Immature natural killer cell (primary cell): ENCODE measurements at places on chromosomes 1 and 21.

DNA sequence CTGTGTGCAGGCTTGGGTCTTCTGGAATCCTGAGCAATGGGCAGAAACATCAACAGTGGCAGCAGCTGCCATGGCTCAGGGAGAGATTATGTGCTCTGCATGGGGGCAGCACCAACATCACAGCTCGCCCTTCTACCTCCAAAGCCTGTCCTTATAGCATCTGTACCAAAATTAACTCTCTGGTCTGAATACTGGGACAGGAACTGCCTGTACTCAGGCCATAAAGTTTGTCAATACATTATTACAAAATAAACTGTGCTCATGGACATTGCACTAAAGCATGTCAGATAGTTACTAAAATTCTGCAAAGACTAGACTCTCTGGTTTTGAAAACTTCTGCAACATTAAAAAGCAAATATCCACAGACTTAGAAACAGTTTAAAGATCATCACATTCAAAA lies 91.6 kb downstream of the ZC3H11B start:
- DNase-seq, result no peak

- no peak for DNase-seq
Measured at GRCh38 chr1:235077571-235078479, 50.8 kb downstream of the TOMM20 start.

GRCh38 chr1:12202577-12202976 lies 27.3 kb upstream of the VPS13D start:
- no peak for DNase-seq

GRCh38 chr1:164337885-164338284 lies 221.1 kb upstream of the PBX1 start:
- no peak for DNase-seq

DNA sequence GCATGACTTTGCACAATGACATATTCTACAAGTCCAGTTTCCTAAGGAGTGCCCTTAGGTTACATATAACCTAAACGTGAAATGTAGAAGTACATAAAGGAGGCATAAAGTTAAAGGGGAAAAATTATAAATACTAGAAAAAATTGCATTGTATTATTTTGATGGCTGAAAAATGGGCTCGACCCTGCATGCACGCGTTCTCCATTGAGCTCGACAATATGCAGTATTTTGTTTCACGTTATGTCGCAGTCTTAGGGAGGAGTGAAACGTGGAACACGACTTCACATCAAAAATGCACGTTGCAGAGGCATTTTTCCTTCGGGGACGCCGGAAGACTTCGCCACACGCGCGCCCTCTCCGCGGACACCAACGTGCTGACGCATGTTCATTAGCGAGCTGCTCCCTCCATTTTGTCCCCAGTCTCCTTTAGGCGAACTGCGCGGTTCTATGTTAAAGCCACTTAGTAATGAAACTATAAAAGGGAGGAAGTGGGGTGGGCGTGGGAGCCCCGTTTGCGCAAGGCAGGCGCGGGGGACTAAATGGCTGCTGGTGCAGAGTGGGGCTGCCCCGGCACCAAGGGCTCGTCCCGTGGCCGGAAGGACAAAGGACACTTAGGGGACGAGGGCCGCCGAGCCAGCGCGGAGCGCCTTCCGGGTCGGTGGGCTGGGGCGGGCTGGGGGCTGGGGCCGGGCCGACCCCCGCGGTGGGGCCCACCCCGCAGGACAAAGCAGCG lies 749 bp upstream of the COX20 start:
- peak; percentile 93 for DNase-seq

GRCh38 chr1:233638513-233638912 lies 24.6 kb downstream of the KCNK1 start:
- no peak for DNase-seq

GRCh38 chr1:92154934-92155333 lies 62.8 kb upstream of the C1orf146 start:
- no peak for DNase-seq

- DNase-seq, result no peak
Measured at GRCh38 chr1:234628089-234628488, 18.1 kb upstream of the IRF2BP2 start.

- DNase-seq, result no peak
Measured at GRCh38 chr1:19824541-19824940, 9.5 kb upstream of the RNF186 start.

GRCh38 chr1:172451002-172451443 lies 7.2 kb upstream of the PIGC start:
- no peak for DNase-seq

- DNase-seq, result no peak
Measured at GRCh38 chr1:241816008-241816407, 32.0 kb upstream of the EXO1 start.

DNA sequence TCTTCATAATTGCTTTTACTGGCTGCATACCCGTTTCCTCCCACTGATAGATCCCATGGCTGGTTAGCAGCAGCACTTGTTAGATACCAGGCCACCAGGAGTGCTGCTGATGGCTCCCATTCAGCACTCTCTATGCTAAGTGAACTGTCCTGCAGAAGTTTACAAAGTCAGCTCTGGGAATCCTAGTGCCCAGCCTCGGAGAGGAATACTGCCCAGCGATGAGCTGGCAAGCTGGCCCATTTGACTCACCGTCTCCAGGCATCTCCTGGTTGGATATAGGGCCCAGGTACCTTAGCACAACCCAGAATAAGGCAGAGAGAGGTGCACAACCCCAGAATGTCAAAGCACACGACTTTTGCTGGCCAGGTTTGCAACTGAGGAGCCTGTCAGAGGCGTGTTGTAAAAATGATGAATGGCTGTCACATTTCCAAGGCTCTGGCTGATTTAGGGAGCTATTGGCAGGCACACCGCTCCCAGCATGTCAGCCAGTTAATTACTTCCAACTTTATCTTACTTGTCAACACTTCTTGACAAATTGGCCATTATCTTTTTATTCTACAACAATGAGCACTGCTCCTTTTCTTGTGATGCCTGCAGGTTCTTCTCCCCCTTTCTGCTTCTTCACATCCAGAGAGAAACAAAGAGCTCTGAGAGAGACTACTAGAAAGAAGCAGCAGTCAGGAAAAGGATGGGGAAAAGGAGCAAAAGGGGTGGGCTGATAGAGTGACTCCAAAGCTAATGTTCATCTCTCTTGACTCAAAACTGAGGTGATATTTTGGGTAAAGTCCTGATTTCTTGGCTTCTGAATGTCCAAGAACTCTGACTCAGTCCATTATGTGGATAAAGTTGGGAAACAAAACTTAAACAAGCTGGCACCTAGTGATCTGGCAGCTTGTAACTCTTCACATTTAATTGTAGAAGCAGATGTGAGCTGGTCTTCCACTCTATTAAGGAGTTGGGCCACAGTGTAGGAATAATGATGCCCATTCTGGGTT lies 10.8 kb upstream of the ANGPTL7 start:
- DNase-seq, result no peak

- DNase-seq, result no peak
Measured at GRCh38 chr1:203381151-203381751, 30.3 kb upstream of the FMOD start.

DNA sequence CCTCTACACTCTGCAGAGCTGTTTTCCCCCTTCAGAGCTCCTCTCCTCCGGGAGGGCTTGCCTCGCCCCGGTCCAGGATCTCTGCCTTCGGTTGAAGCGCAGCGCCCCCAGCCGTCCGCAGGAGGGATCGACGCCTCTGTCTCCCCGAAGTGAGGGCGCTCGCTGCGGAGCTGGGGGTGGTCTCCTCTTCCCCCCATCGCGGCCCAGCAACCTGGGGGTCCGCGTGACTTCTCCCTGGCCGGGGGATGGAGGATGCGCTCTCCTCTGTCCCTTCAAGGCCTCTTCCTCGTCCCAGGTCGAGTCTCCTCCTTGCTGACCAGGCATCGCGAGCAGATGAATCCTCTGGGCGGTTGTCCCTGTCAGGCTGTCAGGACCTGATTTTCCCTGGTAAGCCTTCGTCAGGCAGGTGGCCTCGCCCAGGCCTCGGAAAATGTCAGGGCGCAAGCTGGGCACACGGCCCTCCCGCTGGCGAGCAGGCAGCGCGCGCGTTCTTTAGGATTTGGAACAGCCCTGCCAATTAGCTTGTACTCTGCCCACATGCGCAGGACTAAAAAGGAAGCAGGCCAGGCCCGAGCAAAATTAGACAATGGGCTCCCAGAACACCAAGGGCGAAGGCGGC lies 90.5 kb downstream of the EDEM3 start:
- peak; percentile 43 for DNase-seq

DNA sequence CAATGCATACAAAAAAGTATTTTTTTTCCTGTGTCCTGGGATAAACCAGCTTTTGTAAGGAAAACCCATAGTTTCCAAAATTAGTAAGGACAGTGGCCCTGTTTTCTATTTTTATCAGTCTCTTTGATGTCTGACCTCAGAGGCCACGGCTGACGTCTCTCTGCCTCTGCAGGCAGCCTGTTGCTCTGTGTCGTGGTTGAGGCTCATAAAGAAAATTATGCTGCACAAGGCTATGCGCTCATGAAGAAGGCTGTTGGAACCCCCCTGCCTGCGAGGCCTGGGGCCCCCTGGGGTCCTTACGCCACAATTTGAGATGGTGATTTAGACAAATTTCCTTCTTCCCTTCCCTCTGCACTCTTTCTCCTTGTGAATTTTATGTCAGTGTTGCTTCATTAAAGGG lies 48.9 kb downstream of the AGPAT3 start:
- no peak for DNase-seq

DNA sequence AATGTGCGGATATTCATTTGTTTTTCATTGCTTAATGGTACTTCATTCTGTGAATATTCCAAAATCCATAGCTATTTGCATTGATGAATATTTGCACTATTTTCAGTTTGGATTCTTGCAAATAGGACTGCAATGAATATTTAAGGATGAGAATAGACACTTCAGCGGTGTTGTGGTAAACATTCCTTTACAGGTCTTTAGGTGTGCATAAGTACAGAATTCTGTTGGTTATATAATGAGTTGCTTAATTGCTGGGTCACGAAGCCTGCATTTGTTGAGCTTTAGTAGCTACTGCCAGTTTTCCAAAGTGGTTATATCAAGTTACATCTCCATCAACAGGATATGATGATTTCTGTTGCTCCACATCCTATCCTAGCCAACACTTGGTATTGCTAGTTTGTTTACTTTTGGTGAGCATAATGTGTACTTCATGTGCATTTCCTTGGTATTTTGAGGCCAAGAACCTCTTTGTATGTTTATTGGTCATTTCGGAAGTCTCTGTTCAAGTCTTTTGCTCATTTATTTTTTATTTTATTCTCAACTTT lies 64.2 kb upstream of the CYYR1 start:
- DNase-seq, result no peak

DNA sequence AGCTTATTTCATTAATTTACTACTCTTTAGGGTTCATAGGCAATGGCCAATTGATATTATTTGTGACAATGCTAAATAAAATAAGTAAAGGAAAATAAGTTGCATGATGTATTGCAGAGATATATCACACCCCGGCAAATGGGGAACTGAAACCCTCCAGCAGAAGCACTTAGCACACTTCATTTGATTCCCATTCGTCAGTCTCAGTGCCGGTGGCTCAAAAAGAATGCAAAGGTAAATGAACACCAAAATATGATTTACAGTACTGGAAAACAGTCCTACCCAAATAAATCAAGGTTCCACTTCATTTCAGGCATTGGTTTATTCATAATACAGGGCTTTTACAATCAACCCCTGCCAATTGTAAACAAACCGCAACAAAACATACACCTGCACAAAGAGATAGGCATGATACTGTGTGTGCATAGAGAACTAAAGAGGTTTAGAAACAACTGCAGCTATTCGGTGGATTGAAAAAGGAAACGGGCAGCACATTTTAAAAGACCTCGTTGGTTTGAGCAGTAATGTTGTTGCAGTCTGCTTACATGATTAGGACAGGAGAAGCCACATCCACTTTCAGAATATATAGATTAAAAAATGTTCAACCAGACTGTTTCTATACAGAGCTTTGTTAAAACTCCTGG lies 1019.2 kb downstream of the TTLL7 start:
- no peak for DNase-seq

DNA sequence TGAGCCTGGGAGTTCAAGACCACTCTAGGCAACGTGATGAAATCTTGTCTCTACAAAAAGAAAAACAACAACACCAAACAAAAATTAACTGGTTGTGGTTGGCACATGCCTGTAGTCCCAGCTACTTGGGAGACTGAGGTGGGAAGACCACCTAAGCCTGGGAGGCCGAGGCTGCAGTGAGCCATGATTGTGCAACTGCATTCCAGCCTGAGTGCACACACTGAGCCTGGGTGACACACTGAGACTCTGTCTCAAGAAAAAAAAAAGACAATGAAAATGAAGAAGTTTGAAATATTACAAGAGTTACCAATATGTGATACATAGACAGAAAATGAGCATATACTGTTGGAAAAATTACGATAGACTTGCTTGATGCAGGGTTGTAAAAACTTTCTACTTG lies 31.9 kb downstream of the PDC start:
- DNase-seq, result no peak

- DNase-seq, result no peak
Measured at GRCh38 chr1:173294843-173295242, 87.7 kb upstream of the TNFSF4 start.

- DNase-seq, result no peak
Measured at GRCh38 chr21:45450423-45451090, 45.6 kb downstream of the COL18A1 start.
